GM03348 (cell line): ENCODE measurements at places on chromosomes 13 and 19.

- DNase-seq: no peak
Measured at GRCh38 chr19:45103156-45103507, 10.2 kb downstream of the PPP1R37 start.

- no peak for DNase-seq
Measured at GRCh38 chr13:20945952-20946383, 43.4 kb upstream of the XPO4 start.

GRCh38 chr13:104385404-104385803, 1319.2 kb upstream of the SLC10A2 start:
- no peak for DNase-seq

DNA sequence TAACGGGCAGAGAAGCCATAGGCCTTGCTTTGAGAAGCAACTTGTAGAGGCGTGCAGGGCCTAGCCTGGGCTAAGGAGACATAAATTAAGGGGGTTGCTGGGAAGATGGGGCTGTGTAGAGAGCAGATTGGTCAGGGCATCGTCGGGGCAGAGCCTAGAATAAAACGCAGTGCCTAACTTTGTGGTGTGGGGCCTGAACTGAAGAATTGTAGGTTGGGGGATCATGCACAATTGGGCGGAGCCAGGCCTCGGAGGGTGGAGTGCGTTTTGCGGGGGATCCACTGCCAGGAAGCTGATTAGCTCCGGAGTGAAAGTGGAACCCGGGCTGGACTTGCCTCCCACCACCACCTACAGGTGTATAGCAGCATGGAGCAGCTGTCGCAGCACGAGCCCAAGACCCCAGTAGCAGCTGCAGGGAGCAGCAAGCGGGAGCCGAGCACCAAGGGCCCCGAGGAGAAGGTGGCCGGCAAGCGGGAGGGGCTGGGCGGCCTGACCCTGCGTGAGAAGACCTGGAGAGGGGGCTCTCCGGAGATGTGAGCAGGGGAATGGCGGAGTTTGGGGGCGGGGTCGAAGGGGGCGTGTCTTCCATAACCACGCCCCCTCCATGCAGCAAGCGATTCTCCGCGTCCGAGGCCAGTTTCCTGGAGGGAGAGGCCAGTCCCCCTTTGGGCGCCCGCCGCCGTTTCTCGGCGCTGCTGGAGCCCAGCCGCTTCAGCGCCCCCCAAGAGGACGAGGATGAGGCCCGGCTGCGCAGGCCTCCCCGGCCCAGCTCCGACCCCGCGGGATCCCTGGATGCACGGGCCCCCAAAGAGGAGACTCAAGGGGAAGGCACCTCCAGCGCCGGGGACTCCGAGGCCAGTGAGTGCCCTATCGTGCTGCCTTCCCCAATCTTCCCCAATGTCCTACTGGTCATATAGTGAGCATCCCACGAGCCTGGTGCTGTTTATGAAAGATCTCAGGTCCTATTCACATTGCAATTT, 13.8 kb downstream of the DNASE2 start:
- peak; percentile 92 for DNase-seq

DNA sequence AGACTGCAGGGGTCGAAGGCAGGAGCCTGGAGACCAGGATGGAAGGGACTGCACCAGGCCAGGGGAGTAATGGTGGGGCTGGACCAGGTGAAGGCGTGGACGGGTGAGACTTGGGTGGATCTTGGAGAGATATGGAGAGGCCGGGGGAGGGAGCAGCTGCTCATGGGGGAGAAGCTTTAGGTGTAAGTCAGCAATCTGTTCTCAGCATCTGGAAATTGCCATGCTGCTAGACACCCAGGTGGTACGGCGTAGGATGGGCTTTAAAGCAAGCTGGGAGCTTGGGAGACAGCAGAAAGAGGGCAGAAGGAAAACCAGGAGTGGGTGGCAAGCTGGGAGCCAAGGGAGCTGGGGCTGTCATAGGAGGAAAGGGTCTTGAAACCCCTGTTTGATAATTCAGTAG, 3.0 kb downstream of the CERS4 start:
- no peak for DNase-seq

DNA sequence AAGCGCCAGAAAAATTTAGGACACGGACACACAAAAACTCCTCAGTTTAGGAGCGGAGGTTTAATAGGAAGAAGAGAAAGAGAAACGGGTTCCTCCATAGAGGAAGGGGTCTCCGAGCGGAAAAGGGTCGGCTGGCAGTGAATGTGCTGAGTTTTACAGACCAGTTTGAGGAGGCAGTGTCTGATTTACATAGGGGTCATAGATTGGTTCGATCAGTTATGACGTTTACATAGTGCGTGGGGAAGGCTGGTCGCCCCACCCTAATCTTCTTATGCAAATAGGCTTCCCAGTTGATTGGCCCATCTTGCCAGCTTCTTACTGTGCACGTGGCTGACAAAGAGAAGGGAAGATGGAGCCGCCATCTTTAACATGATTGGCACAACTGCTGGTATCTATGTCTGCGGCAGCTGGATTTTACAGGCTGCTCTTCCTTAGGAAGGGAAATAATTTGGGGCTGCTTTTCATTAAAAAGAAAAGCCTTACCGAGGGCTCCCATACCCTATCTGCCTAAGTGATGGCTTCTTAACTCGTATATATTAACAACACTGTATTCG, 1.2 kb upstream of the ZNF225 start:
- peak; percentile 33 for DNase-seq

- no peak for DNase-seq
Measured at GRCh38 chr19:4136680-4137088, 12.8 kb upstream of the MAP2K2 start.

GRCh38 chr13:98221234-98221633, 44.2 kb upstream of the RNF113B start:
- no peak for DNase-seq

GRCh38 chr13:85567909-85568308, 231.3 kb downstream of the SLITRK6 start:
- DNase-seq: no peak

DNA sequence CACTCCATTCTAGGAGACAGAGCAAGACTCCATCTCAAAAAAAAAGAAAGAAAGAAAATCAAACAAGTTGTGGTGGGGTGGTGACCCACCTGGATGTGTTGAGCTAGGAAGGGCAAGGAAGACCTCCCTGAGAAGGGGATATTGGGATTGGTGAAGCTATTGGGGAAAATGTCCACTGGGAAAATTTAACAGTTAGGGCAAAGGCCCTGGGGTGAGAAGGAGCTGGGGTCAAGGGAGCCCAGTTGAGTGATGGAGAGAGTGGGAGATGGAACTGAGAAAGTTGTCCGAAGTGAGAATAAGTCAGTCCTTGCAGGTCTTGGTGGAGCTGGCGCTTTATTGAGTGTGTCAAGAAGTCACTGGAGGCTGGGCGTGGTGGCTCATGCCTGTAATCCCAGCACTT, 5.9 kb downstream of the SERTAD3 start:
- DNase-seq: no peak

- DNase-seq: peak; percentile 84
Measured at GRCh38 chr19:13839130-13839937, 37.6 kb upstream of the NANOS3 start.

- no peak for DNase-seq
Measured at GRCh38 chr13:24788538-24788937, 24.6 kb downstream of the RNF17 start.

DNA sequence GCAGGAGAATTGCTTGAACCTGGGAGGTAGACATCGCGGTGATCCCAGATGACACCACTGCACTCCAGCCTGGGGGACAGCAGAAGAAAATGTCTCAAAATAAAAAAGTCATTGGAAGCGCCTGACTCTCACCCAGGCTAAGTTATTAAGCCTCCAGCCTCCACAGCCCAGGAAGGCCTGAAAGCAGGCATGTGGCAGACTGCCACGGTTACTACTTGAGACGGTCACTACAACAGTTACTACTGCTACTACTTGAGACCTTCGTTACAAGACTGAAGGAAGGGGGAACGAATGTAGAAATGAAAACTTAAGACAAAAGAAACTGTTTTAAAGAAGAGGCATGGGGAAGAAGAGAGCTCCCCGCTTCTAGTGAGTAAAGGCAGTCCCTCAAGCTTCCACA, 9.6 kb downstream of the PRR22 start:
- DNase-seq: no peak

DNA sequence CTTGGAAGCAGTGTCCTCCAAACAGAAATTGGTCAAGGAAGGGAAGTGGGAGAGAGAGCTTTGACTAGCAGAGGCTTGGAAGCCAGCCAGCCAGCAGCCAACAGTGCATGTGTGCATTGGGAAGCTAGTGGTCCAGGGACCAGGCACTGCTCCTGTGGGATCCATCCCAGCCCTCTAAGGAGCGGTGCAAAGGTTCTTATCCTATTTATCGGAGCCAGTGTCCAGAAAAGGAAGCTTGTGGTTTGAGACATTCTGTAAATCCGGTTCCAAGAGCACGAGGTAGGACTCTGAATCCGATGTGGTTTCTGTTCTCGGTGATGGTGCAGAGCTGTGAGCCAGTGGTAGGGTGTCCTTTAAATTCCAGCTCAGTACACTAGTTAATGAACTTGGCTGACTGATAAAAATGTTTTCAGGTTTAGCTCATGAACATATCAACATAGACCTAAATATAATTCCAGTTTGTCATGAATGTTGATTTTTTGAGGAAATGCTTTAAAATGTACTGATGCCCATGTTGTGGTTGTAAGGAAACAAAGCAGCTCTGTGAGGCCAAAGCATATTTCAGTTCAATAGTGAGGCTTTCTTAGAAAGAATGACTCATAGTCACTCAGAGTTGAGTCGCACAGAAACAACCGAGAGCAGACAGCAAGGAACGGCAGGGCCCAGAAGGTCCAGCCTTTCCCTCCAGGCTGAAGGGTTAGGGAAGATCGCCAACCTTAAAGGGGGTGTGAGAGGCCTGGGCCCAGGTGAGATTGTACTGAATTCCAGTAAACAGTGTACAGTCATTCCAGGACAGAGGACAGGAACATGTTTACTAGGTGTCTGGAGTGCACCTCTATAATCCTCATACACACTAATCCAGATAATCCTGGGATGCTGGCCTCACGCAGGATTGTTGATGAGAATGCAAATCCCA, 21.5 kb upstream of the GARRE1 start:
- DNase-seq: peak; percentile 85

GRCh38 chr13:60990032-60990733, 425.5 kb downstream of the PCDH20 start:
- no peak for DNase-seq

- DNase-seq: no peak
Measured at GRCh38 chr19:40237791-40238190, 11.3 kb upstream of the CCNP start.

DNA sequence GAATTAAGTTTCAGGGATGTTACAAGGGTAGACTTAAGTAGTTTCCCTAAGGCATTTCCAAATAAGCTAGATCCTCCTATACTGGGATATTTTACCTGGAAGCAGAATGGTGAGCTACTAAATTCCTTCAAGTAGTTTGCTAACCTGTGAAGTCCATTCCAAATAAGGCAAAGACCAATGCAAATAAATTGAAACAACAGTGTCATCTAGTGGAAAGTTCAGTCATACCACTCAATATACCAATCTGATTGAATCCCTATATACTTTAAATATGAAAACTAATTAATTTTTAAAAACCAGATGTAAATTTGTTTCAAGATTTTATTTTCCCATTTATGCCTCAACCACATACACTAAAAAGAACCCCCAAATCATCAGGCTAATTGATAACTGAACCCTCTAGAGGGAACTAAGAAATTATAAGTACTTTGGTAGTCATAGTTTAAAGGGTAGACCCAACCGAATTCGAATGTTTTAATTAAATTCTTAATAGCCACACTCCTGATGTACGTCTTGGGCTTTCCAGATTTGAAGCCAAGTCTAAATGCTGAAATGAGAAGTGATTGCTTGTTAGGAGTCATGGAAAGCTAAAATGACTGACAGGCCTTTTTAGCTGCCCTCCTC, 223.7 kb downstream of the TBC1D4 start:
- DNase-seq: peak; percentile 40

DNA sequence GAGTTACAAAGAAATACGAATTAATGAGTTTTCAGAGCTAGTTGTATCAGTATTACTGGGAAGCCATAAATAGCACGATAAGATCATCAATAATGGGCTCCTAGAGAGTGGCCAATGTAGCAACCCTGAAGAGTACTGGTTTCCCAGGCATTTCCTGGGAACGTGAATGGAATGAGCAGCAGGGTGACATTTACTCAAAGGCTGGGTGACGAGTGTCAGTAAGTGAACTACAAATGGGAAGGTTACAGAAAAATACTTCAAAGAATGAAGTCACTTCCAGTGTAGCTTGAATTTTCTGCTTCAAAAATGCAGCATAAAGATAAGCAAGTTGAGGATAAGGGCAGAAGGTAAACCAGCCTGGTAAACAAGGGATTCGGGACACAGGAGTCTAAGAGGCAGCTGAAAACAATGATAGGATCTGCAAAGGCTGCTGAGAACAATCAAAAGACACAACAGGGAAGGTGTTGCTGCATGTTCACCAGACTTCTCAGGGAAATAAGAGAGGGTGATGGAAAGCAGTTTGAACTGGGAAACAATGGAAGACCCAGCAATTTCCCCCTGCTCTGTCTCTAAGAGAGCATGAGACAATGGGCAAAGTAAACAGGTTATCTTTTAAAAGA, 48.6 kb upstream of the POSTN start:
- DNase-seq: no peak

- no peak for DNase-seq
Measured at GRCh38 chr19:38262585-38263268, 1.6 kb upstream of the SPINT2 start.

- peak; percentile 28 for DNase-seq
Measured at GRCh38 chr13:36418022-36418805, 14.1 kb upstream of the CCNA1 start.

DNA sequence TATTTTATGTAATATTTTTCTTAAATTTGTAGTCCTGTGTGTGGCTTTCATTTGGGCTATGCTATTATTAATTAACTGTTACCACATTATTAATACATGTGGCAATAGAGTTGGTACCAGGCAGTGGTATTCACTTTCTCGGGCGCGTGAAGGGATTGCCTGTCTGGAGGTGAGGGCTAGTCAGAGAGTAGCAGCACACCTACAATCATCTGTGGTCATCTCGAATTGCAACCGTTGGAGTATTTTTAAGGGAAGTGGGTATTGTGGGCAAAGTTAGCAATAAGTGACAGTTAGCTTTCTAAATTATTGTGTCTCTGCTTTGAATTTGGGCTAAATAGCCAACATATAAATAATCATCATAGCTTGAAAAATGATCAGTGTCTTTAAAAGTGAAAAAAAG, 20.0 kb upstream of the GPR18 start:
- DNase-seq: no peak

- no peak for DNase-seq
Measured at GRCh38 chr13:18212873-18213272, 968.8 kb downstream of the TUBA3C start.

GRCh38 chr13:114328595-114328994, 14.3 kb downstream of the CHAMP1 start:
- no peak for DNase-seq

DNA sequence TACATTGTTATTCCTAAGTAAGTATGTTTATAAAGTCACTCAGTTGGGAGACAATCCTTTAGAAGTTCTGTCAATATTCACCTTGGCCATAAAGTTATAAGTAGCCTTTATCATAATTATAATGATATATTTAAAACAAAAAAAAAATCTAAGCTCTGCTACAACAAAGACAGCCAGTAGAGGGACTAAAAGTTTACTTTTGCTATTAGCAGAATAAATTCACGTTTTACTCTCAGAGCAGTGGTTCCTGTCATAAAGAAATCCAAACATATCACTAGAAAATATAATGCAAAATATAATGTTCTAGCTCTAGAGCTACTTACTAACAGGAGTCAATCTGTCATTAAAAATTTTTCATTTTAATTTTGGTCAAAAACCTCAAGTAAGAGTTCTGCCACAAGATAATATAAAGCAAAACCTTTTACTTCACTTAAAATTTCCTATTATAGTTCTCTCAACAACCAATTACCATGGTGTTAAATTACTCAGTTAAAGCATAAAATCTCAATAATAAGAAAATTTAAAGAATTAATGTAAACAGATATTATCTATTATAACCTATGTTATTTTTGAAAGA, 17.7 kb downstream of the INTS6 start:
- DNase-seq: peak; percentile 31

GRCh38 chr13:102132777-102133295, 269.0 kb downstream of the FGF14 start:
- no peak for DNase-seq
